Inflammatory macrophage treated with lipopolysaccharide for 4 hours (primary cell): ENCODE measurements at places on chromosomes 3 and 15.

GRCh38 chr3:10290481-10291176 lies 2.1 kb downstream of the GHRL start:
- DNase-seq = no peak

GRCh38 chr3:52721002-52721729 lies 15.3 kb downstream of the SPCS1 start:
- DNase-seq = peak; percentile 57

DNA sequence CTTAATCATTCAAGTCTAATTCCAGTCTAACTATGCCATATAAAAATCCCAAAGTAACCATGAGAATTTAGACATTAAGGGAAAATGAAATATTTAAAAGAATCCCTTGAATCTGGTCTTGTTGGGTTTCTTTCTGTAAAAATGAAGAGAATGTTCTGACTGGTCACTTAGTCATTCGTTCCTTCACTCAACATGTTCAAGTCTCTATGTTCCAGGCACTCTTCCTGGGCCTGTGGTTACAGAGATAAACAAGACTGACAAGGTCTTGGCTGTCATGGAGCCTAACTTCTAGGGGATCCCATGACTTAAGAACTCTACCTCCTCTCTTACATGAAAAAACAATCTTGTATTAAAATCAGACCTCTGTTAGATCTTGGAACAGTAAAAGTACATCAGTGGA lies 638.6 kb upstream of the TBL1XR1 start:
- no peak for DNase-seq

GRCh38 chr3:100893590-100893989 lies 99.6 kb downstream of the ABI3BP start:
- DNase-seq = peak; percentile 27

GRCh38 chr15:63719281-63719680 lies 114.5 kb downstream of the HERC1 start:
- DNase-seq = no peak

DNA sequence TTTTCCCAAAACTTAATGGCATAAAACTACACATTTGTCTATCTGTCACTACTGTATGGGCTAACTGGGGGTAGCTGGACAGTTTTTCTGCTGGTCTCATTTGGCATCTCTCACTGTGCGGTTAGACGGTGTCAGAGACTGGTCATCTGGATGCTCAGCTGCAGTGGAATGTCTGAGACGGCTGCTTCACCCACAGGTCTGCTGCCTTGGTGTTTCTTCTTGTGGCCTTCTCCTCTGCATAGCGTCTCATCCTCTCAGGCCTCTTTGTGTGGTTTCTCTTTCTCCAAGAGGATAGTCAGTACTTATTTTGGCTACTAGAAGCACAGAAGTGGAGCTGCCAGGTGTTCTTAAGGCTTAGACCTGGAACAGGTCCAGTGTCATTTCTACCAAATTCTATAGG lies 35.9 kb upstream of the GOLGA6L9 start:
- DNase-seq = no peak

GRCh38 chr3:155350571-155350970 lies 57.1 kb upstream of the STRIT1 start:
- peak; percentile 52 for DNase-seq

GRCh38 chr15:38613085-38613484 lies 48.5 kb upstream of the RASGRP1 start:
- no peak for DNase-seq

- no peak for DNase-seq
Observed at GRCh38 chr3:157094301-157094700, 65.6 kb downstream of the CCNL1 start.

DNA sequence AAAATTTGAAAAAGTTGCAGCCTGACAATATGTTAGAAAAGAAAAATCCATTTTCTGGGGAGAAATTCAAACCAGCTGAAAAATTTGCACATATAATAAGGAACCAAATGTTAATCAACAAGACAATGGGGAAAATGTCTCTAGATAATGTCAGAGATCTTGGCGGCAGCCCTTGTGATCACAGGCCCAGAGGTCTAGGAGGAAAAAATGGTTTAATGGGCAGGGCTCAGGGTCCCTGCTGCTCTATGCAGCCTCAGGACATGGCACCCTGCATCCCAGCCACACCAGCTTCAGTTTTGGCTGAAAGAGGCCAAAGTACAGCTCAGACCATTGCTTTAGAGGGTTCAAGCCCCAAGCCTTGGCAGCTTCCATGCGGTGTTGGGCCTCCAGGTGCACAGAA lies 701.9 kb downstream of the IGSF11 start:
- DNase-seq = no peak

GRCh38 chr3:88936831-88937230 lies 170.6 kb upstream of the EPHA3 start:
- no peak for DNase-seq

DNA sequence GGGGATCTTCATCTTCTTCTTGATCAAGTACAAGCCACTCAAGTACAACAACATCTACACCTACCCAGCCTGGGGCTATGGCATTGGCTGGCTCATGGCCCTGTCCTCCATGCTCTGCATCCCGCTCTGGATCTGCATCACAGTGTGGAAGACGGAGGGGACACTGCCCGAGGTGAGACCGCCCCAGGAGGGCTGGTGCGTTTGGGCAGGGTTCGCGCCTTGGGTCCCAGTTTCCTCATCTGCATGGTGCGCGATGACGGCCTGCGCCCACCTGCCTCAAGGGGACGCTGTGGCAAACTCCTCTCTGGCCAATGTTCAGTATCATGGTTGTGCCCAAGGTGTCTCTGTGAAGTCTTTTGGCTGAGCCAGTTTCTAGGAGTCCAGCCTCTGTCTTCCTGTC lies 57.5 kb upstream of the SLC6A1 start:
- no peak for DNase-seq

DNA sequence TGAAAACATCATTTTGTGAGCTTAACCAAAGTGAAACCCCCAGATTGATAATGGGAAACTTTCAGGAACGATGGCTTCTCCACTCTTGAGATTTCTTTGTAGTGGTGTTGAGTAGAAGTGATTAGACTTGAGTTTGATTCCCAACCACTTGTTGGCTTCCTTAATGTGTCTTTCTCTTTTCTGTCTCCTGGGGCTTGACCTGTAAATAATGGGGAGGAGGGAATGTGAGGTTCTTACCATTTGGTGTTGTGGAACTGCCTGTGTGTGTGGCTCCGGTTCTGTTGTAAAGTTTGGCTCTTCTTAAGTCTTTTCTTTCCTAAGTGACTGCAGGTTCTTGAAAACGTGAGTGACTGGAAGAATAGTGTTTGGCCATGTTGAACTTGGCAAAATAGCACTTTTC lies 2.7 kb downstream of the CDV3 start:
- peak; percentile 18 for DNase-seq
